Natural killer cell (primary cell): ENCODE measurements at places on chromosomes 1 and 21. TPM values are rescaled to one million over a fixed set of nuclear protein-coding genes. Genes with fewer than 3 reads are reported as not detected.

Gene ERVH48-1
- total RNA-seq, result not detected

Gene SLC16A4
- total RNA-seq, result 0.40 TPM

Gene SOAT1
- 57.9 TPM for total RNA-seq

Gene TNFRSF4
- total RNA-seq, result 15.7 TPM

Gene BEND5
- total RNA-seq, result 2.6 TPM

Gene MAGI3
- total RNA-seq, result 1.6 TPM

Gene LCA5L
- total RNA-seq, result not detected

Gene FAM43B
- not detected for total RNA-seq

Gene PLA2G2F
- total RNA-seq, result not detected

Gene USH2A
- not detected for total RNA-seq

Gene TMIGD3
- not detected for total RNA-seq

Gene TNFAIP8L2
- 4.8 TPM for total RNA-seq

GRCh38 chr21:34850166-34850690, 181.4 kb downstream of the CLIC6 start:
- no peak overlapping the region for H3K27ac ChIP-seq
- peaks cover 40% of the 10 kb centered on the region for H3K36me3 ChIP-seq
- H3K4me1 ChIP-seq, result peaks cover 17% of the 10 kb centered on the region
- no peak overlapping the region for H3K4me3 ChIP-seq
- H3K27me3 ChIP-seq, result no peaks in the 10 kb centered on the region

DNA sequence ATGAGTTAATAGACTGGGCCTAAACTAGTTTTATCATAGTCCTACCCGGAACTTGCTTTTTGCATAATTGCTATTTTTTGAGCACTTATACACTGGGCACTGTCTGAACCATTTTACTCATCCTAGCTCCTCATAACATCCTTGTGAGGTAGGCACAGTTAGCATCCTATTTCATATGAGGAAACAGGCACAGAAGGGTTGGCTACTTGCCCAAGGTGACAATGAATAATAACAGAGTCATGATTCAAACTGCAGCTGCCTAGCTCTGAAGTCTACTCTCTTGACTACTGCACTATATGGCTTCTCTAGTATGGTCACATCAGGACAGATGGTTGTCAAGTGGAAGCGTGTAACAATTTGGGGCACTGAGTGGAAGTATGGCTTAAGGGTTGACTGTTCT, 18.2 kb upstream of the RC3H1 start:
- H3K27me3 ChIP-seq, result peaks cover 2% of the 10 kb centered on the region
- no peak for DNase-seq
- no peaks in the 10 kb centered on the region for H3K4me1 ChIP-seq

- no peak overlapping the region for H3K27ac ChIP-seq
- H3K4me1 ChIP-seq, result peaks cover 16% of the 10 kb centered on the region
- no peaks in the 10 kb centered on the region for H3K27me3 ChIP-seq
- H3K36me3 ChIP-seq, result peaks cover 8% of the 10 kb centered on the region
- no peak overlapping the region for H3K4me3 ChIP-seq
- DNase-seq, result peak; percentile 58
Measured at GRCh38 chr1:23745515-23745914, 2.2 kb downstream of the ELOA start.

DNA sequence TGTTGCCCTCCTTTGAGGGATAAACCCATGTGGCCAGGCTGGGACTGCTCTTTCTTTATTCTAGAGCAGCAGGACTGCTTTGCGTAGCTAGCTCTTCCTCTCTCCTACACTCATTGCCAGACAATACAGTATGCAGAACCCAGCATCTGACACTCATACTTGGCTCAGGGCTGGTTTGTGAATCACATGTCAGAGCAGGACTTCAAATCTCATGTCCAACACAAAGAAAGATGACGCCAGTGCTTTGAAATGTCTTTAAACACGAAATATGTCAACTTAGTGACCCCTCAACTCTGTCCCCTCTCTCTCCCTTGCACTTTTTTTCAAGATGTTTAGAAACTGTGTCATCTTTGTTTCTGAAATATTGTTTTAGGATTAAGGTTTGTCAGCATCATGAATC, 135.0 kb downstream of the TGFB2 start:
- no peak overlapping the region for H3K27ac ChIP-seq
- no peaks in the 10 kb centered on the region for H3K4me1 ChIP-seq
- DNase-seq, result no peak
- no peak overlapping the region for H3K4me3 ChIP-seq
- no peaks in the 10 kb centered on the region for H3K36me3 ChIP-seq
- no peaks in the 10 kb centered on the region for H3K27me3 ChIP-seq

- H3K4me1 ChIP-seq, result no peaks in the 10 kb centered on the region
- DNase-seq, result no peak
- peaks cover 5% of the 10 kb centered on the region for H3K36me3 ChIP-seq
Measured at GRCh38 chr1:149995927-149996326, 14.6 kb downstream of the OTUD7B start.

- H3K4me3 ChIP-seq, result no peak overlapping the region
- no peak overlapping the region for H3K27ac ChIP-seq
- no peak for DNase-seq
- no peaks in the 10 kb centered on the region for H3K4me1 ChIP-seq
Measured at GRCh38 chr21:21182401-21183010, 184.3 kb downstream of the NCAM2 start.

DNA sequence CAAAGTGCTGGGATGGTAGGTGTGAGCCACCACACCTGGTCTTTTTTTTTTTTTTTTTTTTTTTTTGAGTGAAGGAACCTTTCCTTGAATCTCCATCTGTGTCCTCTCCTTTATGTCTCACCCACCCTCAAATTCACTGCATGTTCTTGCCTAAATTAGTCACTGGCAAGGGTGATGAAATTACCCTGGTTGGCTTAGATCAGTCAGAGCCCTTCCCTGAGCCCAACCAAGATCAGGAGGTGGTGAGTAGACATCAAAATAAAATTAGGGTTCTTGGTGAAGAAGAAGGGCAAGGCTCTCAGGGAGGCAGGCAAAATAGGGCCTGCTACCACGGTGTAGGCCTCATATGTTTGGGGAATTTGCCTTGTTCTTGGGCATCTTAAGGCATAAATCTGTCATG, 5.3 kb upstream of the TNN start:
- no peak overlapping the region for H3K4me3 ChIP-seq

DNA sequence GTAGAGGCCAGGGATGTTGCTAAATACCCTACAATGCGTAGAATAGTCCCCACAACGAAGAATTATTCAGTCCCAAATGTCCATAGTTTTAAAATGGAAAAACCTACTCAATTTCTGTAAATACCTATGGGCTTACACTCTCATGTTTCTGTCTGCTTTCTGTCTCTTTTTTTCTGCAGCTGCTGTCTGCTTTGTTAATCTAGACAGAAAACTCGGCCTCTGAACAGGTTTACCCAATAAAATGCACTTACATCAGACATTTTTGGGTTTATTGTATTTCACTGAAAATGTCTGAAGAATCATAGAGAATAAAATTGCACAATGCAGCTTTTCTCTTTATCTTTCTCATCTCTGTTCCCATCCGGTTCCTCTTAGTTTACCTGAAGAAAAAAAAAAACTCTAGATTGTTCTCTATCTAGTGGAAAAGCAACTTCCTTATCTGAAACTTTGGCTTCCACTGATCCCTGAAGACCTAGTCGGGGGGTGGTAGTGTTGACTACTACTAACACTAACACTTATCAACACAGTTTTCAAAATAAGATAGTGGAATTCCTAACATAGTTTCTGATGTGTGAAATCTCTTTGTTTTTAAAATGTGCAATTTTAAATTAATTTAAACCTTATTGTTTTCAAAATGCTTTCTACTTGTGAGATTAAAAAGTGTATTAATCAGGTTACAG, 76.9 kb upstream of the CCDC190 start:
- H3K4me1 ChIP-seq, result no peaks in the 10 kb centered on the region
- DNase-seq, result no peak
- no peaks in the 10 kb centered on the region for H3K36me3 ChIP-seq
- no peak overlapping the region for H3K4me3 ChIP-seq
- H3K27me3 ChIP-seq, result peaks cover 2% of the 10 kb centered on the region
- H3K27ac ChIP-seq, result no peak overlapping the region

DNA sequence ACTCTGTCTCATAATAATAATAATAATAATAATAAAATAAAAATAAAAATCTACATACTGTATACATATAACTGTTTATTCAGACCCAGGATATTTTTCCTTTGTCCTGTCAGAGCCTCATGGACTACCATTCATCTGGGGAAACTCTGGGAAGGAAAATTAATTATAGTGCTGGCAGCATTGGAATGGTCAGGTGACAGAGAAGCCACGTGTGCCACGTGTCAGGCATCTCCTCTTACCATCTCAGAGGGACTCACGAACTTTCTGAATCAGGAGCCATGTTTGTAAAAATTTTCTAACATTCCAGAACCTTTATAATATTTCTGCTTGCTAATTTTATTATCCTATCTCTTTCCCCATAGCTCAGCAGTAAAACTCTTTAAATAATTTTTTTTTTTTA, 97.8 kb upstream of the HNRNPU start:
- no peak overlapping the region for H3K4me3 ChIP-seq
- H3K27ac ChIP-seq, result no peak overlapping the region
- peaks cover 23% of the 10 kb centered on the region for H3K4me1 ChIP-seq
- no peaks in the 10 kb centered on the region for H3K27me3 ChIP-seq
- H3K36me3 ChIP-seq, result no peaks in the 10 kb centered on the region

DNA sequence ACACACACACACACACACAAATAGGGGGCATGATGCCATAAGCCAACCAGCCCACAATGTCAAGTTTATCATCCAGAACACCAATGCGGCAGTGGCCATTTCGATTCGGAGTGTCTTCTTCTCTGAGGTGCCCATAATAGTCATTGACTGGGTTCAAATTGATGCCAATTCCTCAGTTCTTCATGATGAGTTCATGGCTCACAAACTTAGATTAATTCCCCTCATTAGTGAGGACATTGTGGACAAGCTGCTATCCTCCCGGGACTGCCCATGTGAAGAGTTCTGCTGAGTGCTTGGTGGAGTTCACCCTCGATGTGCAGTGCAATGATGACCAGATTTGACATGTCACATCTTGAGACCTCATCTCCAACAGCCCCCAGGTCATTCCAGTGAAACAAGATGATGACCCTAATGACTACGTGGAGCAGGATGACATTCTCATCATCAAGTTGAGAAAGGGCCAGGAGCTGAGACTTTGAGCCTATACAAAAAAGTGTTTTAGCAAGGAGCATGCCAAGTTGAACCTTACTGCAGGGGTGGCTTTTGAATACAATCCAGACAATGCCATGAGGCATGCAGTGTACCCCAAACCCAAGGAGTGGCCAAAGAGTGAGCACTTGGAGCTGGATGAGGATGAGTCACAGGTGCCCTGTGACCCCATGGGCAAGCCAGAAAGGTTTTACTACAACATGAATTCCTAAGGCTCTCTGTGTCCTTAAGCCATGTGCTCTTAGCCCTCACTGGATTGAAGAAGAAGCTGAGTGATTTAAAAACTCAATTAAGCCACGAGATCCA, 211.6 kb upstream of the SAMSN1 start:
- H3K27me3 ChIP-seq, result no peaks in the 10 kb centered on the region
- no peaks in the 10 kb centered on the region for H3K36me3 ChIP-seq
- DNase-seq, result no peak
- H3K4me1 ChIP-seq, result peaks cover 2% of the 10 kb centered on the region
- no peak overlapping the region for H3K4me3 ChIP-seq

- no peaks in the 10 kb centered on the region for H3K36me3 ChIP-seq
- peak; percentile 22 for DNase-seq
- H3K27ac ChIP-seq, result no peak overlapping the region
- peaks cover 33% of the 10 kb centered on the region for H3K27me3 ChIP-seq
- peaks cover 28% of the 10 kb centered on the region for H3K4me1 ChIP-seq
Measured at GRCh38 chr1:234780531-234781162, 170.7 kb upstream of the IRF2BP2 start.

GRCh38 chr1:53766194-53766742, 27.3 kb upstream of the GLIS1 start:
- no peak overlapping the region for H3K4me3 ChIP-seq
- H3K4me1 ChIP-seq, result no peaks in the 10 kb centered on the region
- H3K36me3 ChIP-seq, result peaks cover 9% of the 10 kb centered on the region
- no peaks in the 10 kb centered on the region for H3K27me3 ChIP-seq

- H3K27ac ChIP-seq, result no peak overlapping the region
- H3K4me3 ChIP-seq, result peak overlapping the region; percentile 77
- peak; percentile 44 for DNase-seq
- peaks cover 17% of the 10 kb centered on the region for H3K36me3 ChIP-seq
- peaks cover 35% of the 10 kb centered on the region for H3K4me1 ChIP-seq
- no peaks in the 10 kb centered on the region for H3K27me3 ChIP-seq
Measured at GRCh38 chr1:160097151-160097910, 1.1 kb downstream of the IGSF8 start.

- DNase-seq, result no peak
- H3K4me3 ChIP-seq, result no peak overlapping the region
- H3K4me1 ChIP-seq, result no peaks in the 10 kb centered on the region
- H3K27me3 ChIP-seq, result no peaks in the 10 kb centered on the region
- no peaks in the 10 kb centered on the region for H3K36me3 ChIP-seq
Measured at GRCh38 chr21:45357436-45358260, 47.3 kb upstream of the COL18A1 start.

GRCh38 chr1:204579681-204580080, 63.5 kb downstream of the MDM4 start:
- H3K27me3 ChIP-seq, result no peaks in the 10 kb centered on the region
- peaks cover 24% of the 10 kb centered on the region for H3K4me1 ChIP-seq
- peak overlapping the region; percentile 48 for H3K27ac ChIP-seq
- H3K36me3 ChIP-seq, result no peaks in the 10 kb centered on the region
- DNase-seq, result no peak

DNA sequence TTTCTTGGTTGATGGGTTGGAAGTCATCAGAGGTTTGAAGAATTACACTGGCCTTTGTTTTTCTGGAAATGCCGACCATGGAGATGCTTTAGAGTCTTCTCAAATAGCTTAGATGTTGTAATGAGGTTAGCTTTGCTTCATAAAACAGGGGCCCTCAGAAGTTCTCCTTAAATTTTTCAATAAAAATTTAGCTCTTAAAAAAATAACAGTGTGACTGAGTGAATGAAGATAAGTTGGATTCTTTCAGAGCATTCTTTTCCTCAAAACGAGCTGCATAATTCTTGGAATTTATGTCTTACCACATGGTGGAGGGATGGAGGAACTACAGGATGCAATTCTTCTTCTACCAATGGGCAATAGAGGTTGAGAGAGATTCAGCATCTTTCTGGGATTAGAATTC, 23.4 kb downstream of the SYT11 start:
- no peaks in the 10 kb centered on the region for H3K27me3 ChIP-seq
- peaks cover 20% of the 10 kb centered on the region for H3K36me3 ChIP-seq
- no peak overlapping the region for H3K4me3 ChIP-seq
- no peak overlapping the region for H3K27ac ChIP-seq

GRCh38 chr1:101507547-101507971, 270.7 kb downstream of the S1PR1 start:
- no peak overlapping the region for H3K27ac ChIP-seq
- no peaks in the 10 kb centered on the region for H3K36me3 ChIP-seq
- DNase-seq, result no peak
- no peak overlapping the region for H3K4me3 ChIP-seq
- no peaks in the 10 kb centered on the region for H3K4me1 ChIP-seq
- no peaks in the 10 kb centered on the region for H3K27me3 ChIP-seq
